ENCODE measurements at places on chromosomes 11 and 22. TPM values are rescaled to one million over a fixed set of nuclear protein-coding genes. Genes with fewer than 3 reads are reported as not detected.

The TSGA10IP gene
- total RNA-seq, result not detected

The OMP gene
- 0.56 TPM for total RNA-seq

The LAYN gene
- total RNA-seq, result 16.9 TPM

The SERPING1 gene
- 21.4 TPM for total RNA-seq
